ENCODE measurements at places on chromosomes 2 and 18. TPM values are rescaled to one million over a fixed set of nuclear protein-coding genes. Genes with fewer than 3 reads are reported as not detected.

IL36B gene
- not detected for total RNA-seq

- no peak for DNase-seq
These were observed 319.2 kb downstream of the GBX2 start for GRCh38 chr2:235848946-235849345.

- no peak for DNase-seq
These were observed 38.3 kb downstream of the DHRS9 start for GRCh38 chr2:169107645-169108044.

DNA sequence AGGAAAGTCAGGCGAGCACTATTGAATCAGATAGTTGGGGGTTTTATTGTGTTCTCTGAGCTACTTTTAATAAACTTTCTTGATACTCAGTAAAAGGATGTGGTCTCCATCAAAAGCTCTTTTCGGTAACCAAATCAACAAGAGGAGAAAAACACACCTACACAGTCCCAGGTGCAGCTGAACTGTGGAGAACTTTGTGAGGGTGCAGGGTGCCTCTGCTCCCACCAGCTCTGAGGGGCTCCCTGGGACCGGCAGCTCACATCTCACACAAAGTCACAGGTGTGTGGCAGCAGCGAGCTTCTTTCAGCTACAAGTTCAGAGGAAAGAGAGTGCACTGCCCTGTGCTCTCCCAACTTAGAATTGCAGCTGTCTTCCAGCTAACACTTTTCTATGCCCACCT, 650.4 kb downstream of the RNF144A start:
- no peak for DNase-seq

ANKRD30BL gene
- total RNA-seq = not detected

BMPR2 gene
- total RNA-seq = 4.5 TPM

GRCh38 chr2:201466050-201466675, 14.6 kb downstream of the STRADB start:
- no peak for DNase-seq
